ENCODE measurements at places on chromosomes 7 and 10.

DNA sequence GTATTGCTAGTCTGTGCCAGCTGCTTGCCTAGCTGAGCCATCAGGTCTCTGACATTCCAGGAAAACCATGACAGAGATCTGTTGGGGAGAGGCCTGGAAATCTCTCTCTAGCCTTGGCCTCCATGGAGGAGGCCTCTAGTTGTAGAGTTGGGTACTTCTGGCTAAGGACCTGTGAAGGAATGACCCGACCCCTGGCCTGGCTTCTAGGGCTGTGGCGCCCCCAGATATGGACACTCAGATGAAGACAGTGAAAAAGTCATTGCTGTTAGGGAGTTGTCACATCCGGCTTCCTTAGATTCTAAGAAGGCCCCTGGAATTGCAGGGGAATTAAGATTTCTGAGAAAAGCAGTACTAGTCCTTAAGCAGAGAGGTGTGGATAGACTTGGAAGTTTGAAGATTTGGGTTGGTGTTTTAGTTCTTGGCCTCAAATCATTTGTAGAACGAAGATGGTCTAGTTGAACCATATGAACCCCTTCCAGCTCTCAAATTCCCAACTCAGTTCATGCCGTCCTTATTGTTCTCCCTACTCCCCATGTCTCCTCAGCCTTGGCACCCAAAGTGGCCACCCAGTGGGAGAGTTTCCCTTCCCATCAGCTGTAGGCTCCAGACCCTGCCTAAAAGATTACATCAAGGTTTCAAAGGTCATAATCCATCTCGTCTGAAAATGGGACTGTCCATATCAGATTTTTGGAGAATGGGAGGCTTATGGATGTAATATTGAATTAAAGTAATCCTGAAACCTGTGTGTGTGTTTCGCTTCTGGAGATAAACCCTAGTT lies 7.0 kb downstream of the HHEX start:
- no peak for DNase-seq

GRCh38 chr7:120877701-120878100 lies 19.8 kb upstream of the TSPAN12 start:
- no peak for DNase-seq

GRCh38 chr10:35191523-35191922 lies 64.9 kb downstream of the CREM start:
- no peak for DNase-seq

DNA sequence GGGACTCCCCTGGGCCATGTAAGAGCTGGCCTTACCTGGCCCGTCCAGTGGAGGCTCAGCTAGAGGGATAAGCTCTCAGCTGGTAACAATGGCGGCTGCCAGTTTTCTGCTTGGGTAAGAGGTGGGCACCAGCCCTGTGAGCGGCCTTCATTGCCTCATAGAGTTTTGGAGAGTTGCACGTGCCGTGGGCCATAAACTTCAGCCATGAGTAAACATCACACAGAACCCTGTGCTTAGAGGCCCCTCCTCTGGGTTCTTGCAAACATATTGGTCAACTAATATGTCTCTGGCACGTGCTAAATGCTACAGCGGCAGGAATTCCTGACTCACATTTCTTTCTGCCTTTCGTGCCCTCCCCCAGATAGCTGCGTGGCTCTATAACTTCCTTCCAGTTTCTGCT lies 103.9 kb upstream of the LEP start:
- no peak for DNase-seq

DNA sequence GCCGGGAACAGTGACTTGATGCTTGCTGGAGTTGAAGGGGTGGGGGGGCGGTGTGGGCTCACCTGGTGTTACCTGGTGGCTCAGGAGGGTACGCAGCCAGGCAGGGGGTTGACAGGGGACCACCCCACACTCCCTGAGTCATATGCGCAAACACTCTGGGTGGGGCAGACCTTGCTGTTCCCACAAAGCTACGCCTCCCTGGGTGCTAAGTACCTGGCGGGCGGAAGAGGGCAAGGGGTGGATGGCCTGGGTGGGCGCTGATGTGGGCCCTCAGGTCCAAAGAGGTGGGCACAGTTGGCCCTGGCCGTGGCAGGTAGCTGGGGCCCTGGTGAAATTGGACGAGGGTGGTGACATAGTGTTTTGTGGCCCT lies 13.9 kb downstream of the STX1A start:
- DNase-seq: no peak

Measured in AG04450 (cell line).